ENCODE measurements at places on chromosomes 12 and 14. TPM values are rescaled to one million over a fixed set of nuclear protein-coding genes. Genes with fewer than 3 reads are reported as not detected.

Gene OR6C2
- total RNA-seq, result not detected

Gene ITGB7
- total RNA-seq, result 0.49 TPM

Gene ETFBKMT
- 5.1 TPM for total RNA-seq

Gene FOXG1
- not detected for total RNA-seq

Gene CRIP1
- 20.7 TPM for total RNA-seq

Gene CCDC196
- not detected for total RNA-seq

Data from subcutaneous adipose tissue (tissue), 4 donors.